NCI-H524 treated with DMSO at 0.1 percent for 48 hours (cell line): ENCODE measurements at places on chromosomes 11 and 22.
A peak's percentile ranks its signal among the peaks of the same experiment; 100 is the strongest.

DNA sequence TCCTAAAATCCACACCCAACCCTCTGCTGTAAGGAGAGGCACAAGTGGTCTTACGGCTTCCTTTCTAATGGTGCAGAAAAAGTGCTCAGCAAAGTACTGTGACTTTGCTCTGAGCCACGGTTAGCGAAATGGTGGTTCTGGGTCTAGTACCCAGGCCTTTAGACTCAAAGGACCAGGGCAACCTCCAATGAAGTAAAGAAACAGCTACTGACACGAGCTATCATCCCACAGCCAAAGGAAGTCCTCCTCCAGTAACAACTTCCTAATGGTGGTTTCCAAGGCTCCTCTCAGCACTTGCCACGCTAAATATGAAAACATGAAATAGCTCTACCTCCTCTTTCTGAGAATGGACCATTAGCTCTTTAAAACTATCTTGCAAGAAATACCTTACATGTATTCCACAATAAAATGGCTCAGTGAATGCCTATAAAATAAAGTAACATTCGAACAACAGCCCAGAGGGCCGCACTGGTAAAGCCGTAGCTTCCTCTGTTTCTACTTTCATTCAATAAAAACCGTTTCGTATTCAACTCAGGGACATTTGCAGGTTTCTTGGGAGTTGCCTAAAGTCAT, 122.4 kb downstream of the ETS1 start:
- no peak for DNase-seq

DNA sequence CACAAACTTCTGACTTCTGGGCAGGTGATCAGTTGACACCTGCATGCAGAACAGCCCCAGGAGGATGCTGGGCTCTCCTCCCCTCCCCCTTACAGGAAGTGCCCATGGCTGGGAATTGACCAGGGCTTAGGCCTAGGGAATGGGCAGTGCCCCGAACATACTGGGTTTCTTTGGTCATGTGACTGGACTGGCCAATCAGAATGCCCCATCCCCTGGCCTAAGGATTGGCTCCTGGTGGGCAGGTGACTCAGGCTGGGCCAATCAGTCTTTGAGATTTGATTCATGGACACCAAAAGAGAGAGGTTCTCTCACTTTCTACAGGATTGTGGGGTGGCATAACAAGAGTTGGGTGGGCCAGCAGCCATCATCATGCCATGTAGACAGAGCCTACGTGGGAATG, 37.1 kb downstream of the MCM5 start:
- no peak for DNase-seq

GRCh38 chr11:33339247-33339646, 82.1 kb downstream of the HIPK3 start:
- DNase-seq = no peak

- no peak for DNase-seq
Measured at GRCh38 chr22:43099095-43099494, 9.9 kb upstream of the TTLL1 start.

DNA sequence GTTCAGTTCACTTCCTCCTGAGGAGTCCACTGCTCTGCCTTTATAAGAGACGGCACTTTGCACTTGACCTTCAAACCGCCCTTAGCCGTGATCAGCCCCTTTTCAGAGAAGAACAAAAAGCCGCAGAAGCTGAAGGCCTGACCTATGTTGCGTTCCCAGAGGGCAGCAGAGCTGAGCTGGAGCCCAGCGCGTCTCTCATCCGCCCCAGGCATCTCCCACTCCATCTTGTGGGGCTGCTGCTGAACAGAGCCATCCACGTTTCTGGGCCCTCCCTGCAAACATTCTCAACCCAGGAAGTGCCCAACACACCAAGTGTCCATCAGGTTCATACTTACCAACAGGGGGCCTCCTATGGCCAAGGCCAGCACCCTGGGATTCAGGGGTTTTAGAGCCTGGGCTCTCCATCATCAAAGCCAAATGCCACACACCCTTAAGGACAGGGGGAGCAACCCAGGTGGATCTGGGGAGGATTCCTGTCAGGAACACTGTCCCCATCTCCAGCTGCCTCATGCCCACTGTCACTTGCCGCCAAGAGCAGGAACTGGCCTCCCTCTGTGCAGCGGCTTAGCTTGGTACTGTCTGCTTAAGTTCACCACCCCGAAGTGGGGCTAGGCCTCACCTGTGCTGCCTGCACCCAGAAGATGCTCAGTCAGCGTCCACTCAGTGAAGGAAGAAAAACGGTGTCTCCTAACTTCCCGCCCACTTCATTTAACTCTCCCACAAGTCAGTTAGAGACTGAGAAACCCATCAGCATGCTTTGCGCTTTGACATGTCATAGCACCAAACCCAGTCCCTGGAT, 16.0 kb upstream of the EFCAB6 start:
- DNase-seq = no peak

- no peak for DNase-seq
Measured at GRCh38 chr11:19400296-19400695, 159.6 kb upstream of the E2F8 start.

DNA sequence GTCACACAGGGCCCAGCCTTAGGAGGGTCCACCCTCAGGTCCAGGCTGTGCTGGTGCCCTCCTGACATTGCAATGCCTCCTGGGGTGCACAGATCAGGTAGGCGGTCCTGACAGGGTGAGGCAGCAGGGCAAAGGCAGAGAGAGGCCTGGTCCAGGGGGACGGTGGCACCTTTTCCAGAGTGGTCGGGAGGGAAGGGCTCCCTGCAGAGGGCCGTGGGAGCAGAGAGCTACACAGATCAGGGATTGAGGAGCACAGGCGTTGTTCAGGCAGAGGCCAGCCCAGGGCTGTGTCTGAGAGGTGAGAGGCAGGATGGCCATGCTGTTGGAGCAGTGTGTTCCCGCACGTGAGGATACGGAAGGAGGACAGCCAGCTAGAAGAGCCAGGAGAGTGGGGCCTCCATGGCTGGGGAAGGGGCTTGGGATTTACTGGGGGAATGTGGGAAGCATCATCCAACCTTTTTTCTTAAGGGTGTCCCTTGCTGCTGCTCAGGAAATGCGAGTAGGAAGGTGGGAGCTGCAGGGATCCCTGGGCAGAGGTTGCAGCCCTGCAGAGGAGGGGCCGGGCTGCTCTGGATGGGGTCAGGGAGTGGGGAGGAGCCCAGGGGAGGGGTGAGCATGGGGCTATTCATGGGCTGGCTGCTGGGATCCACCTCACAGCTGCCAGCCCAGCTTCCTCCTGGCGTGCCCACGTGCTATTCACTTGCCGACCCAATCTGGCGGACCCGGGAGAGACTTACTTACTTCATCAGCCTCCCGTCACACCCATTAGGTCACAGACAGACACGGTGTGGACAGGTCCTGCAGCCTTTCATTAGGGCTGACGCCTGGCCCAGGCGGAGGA, 1516.4 kb downstream of the TBC1D22A start:
- DNase-seq = no peak

GRCh38 chr11:76077575-76078150, 128.6 kb downstream of the WNT11 start:
- DNase-seq = no peak

- no peak for DNase-seq
Measured at GRCh38 chr11:2968341-2968900, 23.7 kb downstream of the NAP1L4 start.

- no peak for DNase-seq
Measured at GRCh38 chr22:20805972-20806471, 32.1 kb downstream of the SERPIND1 start.

- DNase-seq = no peak
Measured at GRCh38 chr11:110473706-110474105, 44.0 kb downstream of the FDX1 start.

- no peak for DNase-seq
Measured at GRCh38 chr11:71979094-71979493, 19.6 kb upstream of the IL18BP start.

DNA sequence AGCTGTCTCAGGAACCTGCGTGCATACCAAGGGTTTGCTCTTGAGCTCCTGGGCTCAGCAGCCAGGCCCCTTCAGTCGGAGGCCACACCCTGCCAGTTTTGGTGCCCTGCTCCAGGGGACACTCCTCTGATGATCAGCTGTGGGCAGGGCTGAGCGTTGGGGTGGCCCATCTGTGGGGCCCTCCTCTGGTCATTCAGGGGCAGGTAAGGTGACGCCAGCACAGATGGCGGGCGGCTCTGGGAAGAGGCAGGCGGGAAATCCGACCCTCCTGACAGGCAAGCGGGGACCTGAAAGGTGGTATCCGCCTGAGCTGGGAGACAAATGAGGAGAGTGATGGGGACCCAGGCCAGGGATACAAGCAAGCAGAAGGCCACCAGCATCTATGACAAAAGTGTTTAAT, 3.8 kb upstream of the MFNG start:
- DNase-seq = no peak

- no peak for DNase-seq
Measured at GRCh38 chr11:117670443-117670842, 126.6 kb downstream of the DSCAML1 start.

GRCh38 chr11:8756201-8756600, 73.6 kb downstream of the RPL27A start:
- DNase-seq = no peak

- peak; percentile 18 for DNase-seq
Measured at GRCh38 chr22:18987765-18988164, 51.7 kb upstream of the PRODH start.

- DNase-seq = no peak
Measured at GRCh38 chr11:123033895-123034294, 28.0 kb downstream of the HSPA8 start.

DNA sequence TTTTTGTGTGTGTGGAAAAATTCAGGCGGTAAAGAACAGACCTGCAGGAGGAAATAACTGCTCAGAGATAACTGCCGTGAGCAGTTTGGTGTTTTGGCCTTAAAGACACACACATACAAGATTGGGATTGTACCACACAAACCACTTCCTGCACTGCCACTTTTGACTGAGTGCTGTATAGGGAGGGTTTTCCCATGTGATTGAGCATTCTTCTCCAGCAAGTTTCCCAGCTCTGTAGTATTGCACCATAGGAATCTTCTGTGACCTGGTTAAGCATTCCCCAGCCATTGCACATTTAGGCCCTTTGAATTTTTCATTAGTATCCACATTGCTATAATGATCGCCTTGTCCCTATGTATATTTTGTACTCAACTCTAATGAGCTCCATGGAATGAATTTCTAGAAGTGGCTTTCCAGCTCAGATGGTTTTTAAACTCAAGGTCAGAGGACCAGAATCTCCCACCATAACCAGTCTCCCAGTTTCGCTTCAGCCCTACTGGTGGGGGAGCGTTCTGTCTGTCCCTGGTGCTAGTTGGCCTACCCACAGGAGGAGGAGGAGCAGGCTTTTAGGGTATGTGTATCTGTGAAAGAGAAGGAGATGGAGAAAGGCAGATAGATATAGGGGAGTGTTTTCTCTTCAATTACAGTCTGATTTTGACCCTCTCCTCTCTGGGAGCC, 9.3 kb downstream of the CD82 start:
- no peak for DNase-seq

DNA sequence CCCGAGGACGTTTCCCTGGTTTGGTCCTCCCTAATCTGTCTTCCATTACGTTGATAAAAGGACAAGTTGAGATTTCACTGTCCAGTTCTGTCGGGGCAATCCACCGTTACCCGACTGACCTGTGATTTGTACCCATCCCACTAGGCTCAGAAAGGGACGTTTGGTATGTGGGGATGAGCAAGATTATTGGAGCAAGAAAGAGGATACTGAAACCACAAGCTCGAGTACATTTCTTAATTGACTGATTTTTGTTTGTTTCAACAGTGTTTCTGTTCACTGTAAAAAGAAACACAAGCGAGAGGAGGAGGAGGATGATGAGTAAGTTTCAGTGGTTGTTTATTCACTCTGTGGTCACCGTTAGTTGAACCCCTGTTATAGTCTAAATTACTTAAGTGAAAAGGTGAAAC, 969 bp downstream of the CCDC117 start:
- DNase-seq = no peak

DNA sequence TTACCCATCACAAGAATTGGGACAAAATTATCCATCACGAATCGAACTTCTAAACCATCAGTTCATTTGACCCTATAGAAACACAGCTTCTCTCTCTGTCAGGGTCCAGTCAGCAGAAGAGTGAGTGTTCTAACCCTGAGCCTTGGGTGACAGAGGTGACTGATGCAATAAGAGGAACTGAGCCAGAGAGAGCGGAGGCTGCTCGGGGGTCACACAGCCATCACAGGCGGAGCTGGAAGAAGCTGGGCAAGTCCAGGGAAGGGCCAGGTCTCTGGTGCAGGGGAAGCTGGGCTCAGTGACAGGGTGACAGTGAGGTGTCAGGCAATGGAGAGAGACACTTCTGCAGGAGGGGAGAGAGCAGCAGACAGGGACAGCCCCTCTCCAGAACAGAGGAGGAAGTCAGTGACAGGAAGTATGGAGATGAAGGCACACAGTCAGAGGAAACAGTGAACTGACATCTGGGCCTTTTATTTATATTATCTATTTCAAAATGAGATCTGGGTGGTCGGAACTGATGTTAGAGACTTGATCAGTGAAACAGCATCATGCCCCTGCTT, 184.0 kb upstream of the TBCEL start:
- no peak for DNase-seq

- no peak for DNase-seq
Measured at GRCh38 chr11:2193099-2193887, 21.7 kb upstream of the TH start.

- peak; percentile 74 for DNase-seq
Measured at GRCh38 chr11:70477609-70478008, 79.3 kb downstream of the CTTN start.

DNA sequence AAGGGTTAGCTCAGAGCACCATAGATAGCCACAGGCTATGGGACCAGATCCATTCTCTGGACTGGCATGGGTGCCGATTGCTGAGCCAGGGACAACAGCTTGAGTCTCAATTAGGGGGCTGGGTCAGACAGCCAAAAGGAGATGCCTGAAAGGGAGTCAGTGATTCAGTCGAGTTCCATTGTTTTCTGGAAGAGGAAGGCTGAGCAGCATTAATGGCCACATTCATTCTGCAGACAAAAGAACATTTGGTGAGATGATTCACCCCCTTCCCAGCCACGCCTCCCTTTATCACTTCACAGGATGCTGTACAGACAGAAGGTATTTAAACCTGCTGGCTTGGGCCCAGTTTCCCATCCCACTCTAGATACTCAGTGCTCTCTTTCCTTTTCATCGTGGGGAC, 131.9 kb downstream of the ADAMTS15 start:
- peak; percentile 6 for DNase-seq

DNA sequence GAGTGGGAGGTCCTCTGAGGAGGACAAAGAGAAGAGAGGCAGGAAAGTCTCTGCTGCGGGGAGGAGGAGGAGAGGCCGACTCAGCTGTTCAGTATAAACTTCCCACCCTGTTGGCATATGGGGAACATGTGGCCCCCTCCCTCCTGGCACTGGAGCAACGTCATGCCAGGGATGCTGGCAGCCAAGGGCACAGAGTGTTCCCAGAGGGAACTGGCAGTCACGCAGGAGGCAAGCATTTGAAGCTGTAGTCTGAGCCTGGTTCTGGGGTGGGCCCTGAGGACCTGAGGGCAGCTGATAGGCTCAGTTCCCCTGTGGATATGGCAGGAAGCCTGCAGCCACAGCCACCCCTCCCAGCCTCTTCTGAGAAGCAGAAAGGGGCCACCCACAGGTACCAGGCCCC, 67.1 kb upstream of the TSPAN18 start:
- DNase-seq = no peak

GRCh38 chr11:123775715-123776549, 21.6 kb upstream of the OR6X1 start:
- no peak for DNase-seq
